ENCODE measurements at places on chromosomes 2 and 18.

GRCh38 chr18:7370375-7370774, 139.5 kb downstream of the LRRC30 start:
- DNase-seq: no peak

DNA sequence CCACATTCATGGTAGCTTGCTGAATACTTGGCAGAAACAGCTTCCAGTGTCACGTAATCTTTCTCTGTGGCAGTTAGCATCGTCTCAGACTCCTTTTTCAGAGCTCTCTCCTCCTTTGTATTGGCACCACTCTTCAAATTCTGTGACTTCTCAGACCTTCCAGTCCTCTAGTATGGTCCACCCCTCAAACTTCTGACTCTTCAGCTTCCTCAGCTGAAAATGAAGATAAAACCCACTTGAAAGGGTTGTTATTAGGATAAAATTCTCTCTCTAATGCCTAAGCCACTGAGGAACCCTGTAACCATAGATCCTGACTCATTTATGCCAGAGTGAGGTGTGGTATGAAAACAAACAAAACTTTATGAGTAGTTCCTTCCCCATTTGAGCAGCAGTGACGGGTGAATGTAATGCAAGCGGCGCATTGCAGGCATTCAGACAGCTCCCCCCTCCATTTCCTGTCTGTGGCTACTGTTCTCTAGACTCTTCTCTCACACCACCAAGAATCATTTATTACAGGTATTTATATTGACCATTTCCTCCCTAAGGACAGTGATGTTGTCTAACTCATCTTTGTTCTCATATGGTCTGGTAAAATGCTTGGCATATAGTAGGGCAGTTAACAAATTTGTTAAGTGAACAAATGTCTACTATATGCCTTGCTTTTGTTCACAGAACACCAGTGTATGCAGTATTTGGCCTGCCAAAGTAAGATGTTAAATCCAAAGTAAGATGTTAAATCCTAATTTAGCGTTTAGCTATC, 35.3 kb downstream of the GALNT1 start:
- DNase-seq: no peak

DNA sequence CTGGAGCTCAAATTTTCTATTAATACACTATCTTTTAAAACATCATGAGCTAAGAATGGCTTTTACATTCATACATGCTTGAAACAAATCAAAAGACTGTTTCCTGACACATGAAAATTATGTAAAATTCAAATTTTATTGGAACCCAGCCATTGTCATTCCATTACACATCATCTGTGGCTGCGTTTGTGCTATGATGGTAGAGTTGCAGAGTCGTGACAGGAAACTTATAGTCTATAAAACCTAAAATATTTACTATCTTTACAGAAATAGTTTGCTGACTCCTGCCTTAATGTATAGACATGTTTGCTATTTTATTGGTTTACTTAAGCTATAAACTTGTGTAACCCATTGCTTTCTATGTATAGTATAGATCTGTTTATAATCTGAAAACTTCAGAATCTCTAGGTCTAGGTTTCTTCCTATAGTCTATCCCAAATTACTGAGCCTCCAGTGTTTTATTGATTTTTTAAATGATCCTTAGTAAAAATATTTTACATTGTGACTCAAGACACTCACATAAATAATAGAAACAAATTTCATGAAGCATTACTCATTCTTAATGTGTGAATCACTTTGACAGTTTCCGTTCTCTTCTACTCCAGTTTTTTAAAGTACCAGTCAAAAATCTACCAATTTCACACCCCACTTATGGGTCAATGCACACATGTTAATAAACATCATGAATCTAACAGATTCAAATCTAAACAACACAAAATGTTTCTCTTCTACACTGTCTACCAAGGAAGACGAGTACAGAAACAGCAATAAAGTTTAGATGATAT, 26.4 kb upstream of the MRPL19 start:
- no peak for DNase-seq

DNA sequence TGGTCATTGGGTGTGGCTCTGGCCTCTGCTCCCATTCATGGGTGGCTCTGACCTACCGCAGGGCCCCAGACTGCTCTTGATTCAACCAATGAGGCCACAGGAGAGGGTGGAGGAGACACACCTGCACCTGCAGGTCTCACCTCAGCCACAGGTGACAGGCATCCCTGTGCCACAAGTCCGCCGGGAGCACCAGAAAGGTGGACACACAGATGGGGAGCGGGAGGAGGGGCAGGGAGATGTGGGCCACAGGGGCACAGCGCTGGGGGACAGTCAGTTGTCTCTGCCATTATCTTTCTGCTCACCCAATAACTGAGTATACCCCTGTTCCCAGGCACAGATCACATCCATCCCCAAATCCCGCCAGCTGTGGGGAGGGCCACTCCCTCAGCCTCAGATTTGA, 189.1 kb upstream of the SALL3 start:
- no peak for DNase-seq

- DNase-seq: no peak
Measured at GRCh38 chr2:14336759-14337382, 295.6 kb upstream of the LRATD1 start.

DNA sequence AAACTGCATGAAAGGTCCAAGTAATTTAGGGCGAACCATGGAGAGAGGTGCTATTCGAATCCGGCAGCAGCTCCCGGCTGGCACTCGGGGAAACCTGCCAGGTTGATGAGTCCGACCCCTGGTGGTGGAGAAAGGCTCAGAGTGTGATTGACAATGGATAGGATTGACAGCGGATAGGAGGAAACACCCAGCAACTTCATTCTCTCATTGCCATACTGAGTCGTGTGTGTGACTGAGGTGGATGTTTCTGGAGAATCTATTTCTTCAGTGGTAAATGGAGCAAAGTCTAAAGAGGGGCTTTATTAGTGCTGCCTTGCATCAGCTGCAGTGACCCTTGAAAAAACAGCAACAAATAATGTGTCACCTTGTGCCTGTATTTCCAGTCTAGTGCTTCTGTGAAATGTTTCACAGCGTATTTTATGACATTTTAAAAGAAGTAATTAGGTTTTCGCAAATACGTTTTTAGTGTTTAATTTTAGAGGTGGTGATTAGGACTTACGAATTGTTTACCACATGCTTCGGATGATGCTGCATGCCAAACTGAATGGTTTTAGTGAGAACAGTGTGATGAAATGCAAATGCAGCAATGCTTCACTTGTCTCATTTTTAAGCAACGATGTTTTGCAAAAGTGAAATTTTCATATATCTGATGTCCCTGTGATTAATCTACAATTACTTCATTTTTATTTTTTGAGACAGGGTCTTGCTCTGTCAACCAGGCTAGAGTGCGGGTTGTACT, 102.0 kb downstream of the DCDC2C start:
- no peak for DNase-seq

DNA sequence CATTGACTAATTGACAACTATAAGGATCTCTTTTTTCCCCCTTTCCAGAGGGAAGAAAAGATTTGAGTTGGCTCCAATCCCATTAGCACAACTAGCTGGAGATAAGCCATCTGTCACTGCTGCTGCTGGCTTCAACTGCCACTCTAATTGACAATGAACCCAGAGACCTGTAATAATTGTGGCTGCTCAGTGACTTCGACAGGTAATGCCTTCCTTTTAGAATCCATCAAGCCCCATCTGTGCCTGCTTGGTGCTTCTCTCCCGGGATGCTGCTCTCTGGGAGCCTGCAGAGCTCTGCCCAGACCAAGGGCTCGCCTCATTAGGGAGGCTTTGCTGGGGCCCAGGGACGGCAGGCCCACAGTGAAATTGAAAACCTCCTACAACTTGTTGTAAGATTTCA, 376.7 kb upstream of the SOX11 start:
- DNase-seq: peak; percentile 39

DNA sequence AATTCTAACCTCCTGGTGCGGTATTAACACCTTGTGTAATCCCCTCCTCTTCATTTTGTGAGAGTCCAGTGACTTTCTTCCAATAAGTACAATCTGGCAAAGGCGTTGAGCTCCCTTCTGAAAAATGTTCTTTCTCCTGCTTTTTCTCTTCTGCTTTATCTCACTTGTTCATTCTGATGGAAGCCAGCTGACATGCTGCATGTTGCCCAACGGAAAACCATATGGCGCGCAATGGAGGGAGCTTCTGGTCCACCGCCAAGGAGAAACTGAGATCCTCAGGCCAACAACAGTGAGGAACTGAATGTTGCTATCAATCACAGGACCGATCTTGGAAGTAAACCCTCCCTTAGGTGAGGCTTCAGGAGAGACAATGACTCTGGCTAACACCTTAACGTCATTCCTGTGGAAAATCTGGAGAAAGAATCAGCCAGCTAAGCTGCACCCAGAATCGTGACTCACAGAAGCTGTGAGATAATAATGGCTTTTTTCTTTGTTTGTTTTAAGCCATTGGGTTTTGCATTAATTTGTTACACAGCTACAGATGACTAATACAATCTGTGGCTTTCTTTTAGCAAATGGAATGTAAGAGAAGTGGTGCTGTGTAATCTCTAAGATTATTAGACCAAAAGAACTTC, 1323.9 kb upstream of the DDX18 start:
- DNase-seq: no peak

- no peak for DNase-seq
Measured at GRCh38 chr2:196598412-196598811, 41.1 kb upstream of the CCDC150 start.

DNA sequence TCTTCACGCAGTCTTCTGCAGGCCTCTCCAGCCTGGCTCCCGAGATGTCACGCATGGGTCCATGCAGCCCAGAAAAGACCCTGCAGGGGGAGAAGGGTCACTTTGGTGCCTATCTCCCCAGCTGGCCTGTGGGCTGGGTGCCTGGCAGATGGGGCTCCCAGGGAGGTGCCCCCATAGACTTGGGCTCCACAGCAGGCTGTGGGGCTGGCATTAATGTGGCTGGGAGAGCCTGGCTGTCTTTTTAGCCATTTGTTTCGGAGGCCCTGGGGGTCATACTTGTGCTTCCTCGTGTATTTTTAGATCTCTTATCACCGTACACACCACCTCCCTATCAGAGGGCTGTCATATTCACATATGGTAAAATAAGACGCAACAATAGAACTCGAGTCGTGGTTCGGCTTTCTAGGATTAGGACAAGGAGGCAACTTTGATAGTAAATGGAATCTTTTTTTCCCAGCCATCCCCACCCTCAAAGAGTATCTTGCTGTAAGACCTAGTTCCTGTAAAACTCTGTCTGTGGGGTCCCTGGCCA, 74.5 kb downstream of the LRRFIP1 start:
- DNase-seq: no peak

GRCh38 chr2:154623819-154624218, 74.7 kb upstream of the KCNJ3 start:
- DNase-seq: peak; percentile 34

DNA sequence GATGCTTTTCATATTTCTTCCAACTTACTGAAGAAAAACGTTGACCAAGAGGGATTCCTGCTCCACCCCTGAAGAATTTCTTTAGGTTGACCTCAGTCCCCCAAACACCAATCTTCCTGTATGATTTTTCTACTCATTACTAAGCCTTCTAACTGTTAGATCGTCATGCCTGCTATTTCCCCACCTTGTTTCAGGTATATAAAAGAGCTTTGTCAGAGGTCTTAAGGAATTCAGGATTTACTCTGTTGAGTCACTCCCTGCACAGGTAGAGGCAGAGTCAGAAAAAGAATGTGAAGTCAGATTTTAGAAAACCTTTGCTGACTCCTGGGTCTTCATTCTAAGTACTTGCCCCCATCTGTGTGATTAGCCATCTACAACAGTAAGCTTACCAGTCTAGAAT, 83.8 kb upstream of the NOSTRIN start:
- DNase-seq: no peak

- DNase-seq: no peak
Measured at GRCh38 chr18:57081899-57082298, 65.0 kb upstream of the BOD1L2 start.

DNA sequence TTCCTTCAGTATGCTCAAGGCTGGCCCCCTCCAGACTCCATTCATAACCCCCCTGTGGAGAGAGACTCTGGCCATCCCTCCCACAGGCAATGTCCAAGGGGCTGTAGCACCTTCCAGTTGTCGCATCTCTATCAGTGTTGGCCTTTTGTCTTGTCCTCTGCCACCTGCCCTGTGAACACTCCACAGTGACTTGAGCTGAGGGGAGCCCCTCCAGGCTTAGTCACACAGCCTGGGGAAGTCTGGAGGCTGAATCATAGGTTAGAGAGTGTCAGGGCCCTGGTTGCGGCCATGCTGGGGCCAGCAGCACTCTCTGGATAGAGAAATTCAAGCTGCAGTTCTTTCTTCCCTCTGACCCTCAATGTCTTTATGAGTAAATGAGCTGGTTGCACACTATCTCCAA, 64.7 kb downstream of the GYPC start:
- DNase-seq: no peak

- no peak for DNase-seq
Measured at GRCh38 chr2:217652761-217653639, 349.8 kb downstream of the TNS1 start.

- no peak for DNase-seq
Measured at GRCh38 chr2:147925886-147926285, 81.1 kb downstream of the ACVR2A start.

DNA sequence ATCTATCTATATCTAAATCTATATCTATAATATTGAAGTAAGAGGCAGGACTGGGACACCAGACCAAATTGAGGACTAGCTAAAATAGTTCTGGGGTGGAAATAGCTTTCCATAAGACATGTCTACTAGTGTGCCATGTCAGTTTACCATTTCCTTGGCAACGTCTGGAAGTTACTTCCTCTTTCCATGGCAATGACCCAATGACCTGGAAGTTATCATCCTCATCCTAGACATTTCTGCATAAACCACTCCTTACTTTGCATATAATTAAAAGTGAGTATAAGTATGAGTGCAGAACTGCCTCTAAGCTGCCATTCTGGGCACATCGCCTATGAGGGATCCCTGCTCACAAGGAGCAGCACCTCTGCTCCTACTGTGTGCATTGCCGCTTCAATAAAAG, 734.0 kb upstream of the GCFC2 start:
- no peak for DNase-seq

DNA sequence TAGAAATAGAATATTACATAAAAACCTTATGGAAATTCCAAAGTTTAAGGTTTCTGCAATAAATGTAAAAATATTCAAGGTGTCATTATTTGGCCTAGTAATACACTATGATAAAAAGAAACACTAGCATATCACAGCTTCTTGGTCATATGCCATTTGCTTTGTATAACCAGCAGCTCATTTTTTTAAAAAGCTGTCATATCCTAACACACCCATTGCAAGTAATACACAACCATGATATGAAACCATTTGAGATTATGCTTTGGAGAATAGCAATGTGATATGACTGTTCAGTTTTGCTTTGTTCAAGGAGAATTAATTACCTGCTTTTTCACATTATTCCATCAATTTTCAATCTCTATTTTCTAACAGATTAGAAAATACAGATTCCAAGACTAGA, 149.0 kb downstream of the IKZF2 start:
- DNase-seq: no peak

All from NCI-H1417 (cell line).